Nucleus accumbens (tissue), 56 donors: ENCODE measurements at places on chromosomes 6 and 20.
A peak's percentile ranks its signal among the peaks of the same experiment; 100 is the strongest.

- DNase-seq, result no peak
Observed at GRCh38 chr6:112939563-112939962, 592.4 kb downstream of the RFPL4B start.

DNA sequence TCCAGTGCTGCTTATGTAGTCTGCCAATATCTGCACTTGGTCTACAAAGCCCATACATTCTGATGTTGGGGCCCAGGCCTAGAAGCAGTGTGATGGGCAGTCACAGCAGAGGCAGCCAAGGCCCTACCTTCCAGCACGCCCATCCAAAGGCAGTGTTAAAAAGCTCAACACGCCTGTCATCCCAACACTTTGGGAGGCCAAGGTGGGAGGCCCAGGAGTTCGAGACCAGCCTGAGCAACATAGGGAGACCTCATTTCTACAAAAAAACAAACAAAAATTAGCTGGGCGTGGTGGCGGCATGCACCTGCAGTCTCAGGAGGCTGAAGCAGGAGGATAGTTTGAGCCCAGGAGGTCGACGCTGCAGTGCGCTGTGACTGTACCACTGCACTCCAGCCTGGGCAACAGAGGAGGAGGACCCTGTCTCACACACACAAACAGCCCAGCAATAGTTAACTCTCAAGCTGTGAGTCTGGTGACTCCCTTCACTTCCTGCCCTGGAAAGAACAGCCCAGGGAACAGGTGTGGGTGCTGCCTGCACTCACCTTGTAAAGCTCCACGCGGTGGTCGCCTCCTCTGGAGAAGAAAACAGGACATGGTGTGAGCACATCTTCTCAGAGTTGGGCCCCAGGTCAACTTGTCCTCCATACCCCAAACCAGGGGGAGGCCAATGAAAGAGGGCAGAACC lies 68.8 kb downstream of the PYGB start:
- no peak for DNase-seq

- DNase-seq, result no peak
Observed at GRCh38 chr6:155709262-155709661, 253.6 kb upstream of the NOX3 start.

DNA sequence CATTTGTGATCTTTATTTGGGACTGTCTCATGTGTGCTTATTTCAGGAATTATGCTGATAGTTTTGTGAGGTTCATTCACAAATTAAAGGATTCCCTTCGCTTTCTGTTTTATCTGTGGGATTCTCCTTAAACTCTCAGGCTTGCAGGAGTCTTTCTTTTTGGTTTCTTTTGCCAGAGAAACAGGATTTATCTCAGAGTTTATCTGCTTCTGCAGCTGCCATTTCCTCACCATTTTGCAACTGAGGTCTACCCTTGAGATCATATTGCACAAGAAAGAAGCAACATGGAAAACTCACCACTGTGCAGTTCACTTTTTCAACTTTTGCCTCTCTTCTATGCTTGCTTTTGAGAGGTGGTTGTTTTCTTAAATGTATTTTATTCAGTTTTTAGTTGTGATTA lies 201.0 kb downstream of the PRL start:
- DNase-seq, result no peak

- no peak for DNase-seq
Observed at GRCh38 chr6:56579155-56579851, 63.4 kb downstream of the DST start.

- no peak for DNase-seq
Observed at GRCh38 chr6:149859938-149860337, 4.2 kb downstream of the LRP11 start.

- no peak for DNase-seq
Observed at GRCh38 chr6:140041571-140042332, 667.3 kb upstream of the CITED2 start.

DNA sequence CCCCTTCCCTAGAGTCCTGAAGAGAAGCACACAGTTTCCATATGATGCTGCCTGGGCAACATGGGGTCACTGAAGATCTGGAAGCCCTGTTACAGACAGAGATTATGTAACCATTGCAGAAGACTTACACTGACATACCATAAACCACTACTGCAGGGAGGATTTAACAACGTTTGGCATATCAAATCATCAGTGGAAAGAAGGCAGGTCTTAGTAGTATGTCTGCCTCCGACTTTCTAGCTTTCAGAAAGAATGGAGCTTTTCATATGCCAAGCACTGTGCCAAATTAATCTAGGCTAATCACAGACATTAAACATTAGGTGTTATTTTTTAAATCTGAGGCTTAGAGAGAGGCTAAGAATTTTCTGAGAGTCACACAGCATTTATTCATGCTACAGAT lies 144.3 kb downstream of the ADGRB3 start:
- DNase-seq, result no peak

- DNase-seq, result no peak
Observed at GRCh38 chr6:25504661-25505060, 147.4 kb upstream of the SCGN start.

DNA sequence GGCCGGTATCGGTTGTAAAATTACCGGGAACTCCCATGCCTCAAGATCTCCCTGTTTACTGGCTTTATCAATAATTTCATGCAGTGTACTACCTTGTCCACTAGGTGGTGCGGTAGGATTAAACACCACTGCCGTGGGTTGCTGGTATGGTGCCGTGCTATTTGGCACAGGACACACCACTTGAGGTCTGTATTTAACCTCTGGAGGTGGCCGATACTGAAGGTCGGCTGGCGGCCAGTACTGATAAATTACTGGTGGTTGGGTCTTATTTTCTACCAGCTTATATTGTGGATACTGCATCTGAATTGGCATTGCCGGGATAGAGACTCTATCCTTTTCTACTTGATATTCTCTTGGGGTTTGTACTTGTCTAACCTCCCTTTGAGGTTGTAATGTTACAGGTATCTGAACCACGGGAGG lies 14.3 kb upstream of the PTCRA start:
- peak; percentile 47 for DNase-seq

GRCh38 chr20:21156266-21156665 lies 30.4 kb downstream of the KIZ start:
- no peak for DNase-seq

DNA sequence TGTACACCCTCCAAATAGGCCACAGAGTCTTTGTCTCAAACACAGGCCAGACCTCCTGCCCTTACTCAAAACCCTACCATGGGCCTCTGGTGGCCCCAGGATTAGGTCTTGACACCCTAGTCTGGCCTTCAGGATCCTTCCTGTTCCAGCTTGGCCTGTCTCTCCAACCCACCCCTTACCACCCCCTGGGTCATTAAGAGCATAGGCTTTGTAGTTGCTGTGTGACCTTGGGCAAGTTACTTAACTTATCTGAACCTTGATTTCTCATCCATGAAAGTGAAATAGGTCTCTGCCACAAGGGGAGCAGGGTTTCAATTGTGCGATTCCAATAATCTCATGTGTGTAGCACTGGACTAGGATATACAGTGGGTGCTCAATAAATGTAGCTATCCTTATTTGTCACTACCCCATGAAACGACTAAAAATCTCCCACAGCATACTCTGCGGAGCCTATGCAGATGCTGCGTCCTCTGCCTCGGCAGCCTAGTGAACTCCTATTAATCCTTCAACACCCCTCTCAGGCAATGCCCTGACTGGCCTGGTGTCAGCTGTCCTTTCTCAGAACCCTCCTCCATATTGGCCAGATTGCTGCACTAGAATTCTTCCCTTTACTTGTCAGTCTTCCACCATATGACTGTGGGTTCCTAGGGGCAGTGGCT lies 39.7 kb upstream of the NOL4L start:
- DNase-seq, result no peak

DNA sequence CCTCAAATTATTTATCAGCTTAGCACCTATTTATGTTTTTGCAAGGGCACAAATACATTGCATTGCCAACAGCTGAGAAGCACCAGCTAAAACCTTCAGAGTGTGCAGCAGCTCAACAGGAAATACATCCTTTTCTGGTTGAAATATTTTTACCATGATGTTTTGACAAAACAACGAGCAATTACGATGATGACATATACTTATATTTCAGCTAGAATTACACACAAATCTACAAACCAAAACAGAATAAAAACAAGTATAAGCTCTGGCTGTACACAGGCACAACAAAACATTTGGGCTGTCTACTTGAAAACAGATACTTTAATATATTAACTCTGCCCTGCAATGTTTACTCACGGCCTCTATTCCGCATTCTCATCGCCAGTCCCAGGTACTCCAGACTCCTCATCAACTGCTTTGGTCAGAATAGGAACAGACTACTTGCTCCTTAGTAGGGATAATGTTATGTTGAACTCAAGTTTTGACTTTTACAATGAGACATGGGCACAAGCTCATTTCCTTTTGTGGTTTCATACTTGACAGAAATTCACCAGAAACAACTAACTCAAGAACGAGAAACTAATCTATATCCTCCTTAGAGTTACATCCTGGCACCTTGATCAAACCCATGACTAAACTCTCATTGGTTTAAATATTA lies 377.6 kb downstream of the ESR1 start:
- DNase-seq, result no peak

GRCh38 chr20:63011798-63012197 lies 5.0 kb upstream of the BHLHE23 start:
- DNase-seq, result no peak

DNA sequence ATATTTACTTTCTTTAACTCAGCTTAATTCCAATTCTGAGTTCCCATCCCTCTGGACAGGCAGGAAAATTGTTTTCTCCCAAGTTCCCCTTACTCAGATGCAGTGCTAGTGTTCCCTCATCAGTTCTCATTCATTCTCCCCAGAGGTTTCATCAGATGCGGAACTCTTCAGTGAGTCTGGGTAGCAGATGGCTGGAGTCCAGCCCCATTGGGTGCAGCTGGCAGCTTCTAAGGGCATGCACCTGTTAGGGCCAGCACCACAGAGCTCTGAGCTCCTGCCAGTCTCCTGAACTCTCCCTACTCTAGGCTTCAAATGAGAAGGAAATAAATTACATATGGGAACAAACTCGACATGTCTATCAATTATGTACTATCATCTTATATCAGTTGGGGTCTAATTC lies 76.6 kb downstream of the SOD2 start:
- no peak for DNase-seq

DNA sequence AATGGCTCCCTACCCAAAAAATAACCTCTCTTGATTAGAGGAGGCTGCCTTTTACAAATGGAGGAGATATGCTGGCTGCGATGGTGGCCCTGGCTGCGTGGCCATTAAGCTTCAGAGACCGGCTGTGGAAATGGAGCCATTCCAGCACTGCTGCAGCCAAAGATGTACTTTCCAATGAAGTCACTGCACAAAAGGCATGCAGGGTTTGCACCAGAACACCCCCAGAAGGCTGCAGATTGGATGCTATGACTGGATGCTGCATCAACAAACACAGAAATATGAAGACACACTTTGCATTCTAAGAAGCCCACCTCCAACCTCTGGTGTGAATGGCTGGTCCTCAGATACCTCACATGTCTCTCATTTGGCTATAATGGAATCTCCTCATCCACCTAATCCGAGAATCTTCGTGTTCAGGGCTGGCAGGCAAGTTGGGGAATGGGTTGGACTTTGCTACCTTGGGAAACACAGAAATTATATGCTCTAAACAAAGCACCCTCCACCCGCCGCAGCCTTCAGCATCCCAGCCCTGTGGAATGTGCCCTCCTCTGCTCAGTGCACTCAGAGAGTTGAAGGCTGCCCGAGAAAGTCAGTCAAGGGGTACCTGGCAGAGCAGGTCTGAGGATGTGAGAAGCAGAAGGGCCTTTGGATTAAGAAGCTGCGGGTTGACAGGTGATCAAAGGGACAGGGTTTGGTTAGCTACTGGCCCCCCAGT lies 35.3 kb downstream of the APCDD1L start:
- DNase-seq, result no peak

- DNase-seq, result no peak
Observed at GRCh38 chr6:166851911-166852310, 104.4 kb downstream of the RNASET2 start.

- DNase-seq, result no peak
Observed at GRCh38 chr6:79072640-79073181, 5.3 kb downstream of the PHIP start.

DNA sequence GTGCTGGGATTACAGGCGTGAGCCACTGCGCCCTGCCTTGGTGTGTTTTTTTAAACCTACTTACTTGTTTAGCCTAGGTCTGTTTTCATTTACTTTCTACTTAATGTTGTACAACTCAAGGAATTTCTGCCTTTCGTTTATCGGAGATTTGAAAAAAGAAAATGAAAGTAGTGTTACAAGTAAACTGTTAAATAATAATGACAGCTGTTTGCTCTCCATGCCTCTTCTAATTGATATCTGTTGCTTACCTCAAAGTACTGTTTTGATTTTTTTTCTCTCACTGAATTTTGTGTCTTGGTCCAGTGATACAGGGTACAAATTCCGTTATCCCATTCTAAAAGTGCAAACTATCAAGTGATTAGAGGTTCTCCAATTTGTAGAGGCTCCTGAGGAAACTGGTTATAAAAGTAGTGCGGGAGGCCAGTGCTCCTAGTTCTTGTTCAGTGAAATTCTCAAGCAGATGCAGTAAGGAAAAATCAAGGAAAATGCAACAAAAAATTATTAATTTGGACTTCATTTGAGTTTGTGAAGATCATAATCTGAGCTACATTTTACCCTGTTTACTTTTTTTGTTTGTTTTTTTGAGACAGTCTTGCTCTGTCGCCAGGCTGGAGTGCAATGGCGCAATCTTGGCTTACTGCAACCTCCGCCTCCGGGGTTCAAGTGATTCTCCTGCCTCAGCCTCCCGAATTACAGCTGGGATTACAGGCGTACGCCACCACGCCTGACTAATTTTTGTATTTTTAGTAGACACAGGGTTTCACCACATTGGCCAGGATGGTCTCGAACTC lies 2.2 kb downstream of the UBR2 start:
- no peak for DNase-seq

- no peak for DNase-seq
Observed at GRCh38 chr20:5095931-5096330, 23.8 kb downstream of the PCNA start.

DNA sequence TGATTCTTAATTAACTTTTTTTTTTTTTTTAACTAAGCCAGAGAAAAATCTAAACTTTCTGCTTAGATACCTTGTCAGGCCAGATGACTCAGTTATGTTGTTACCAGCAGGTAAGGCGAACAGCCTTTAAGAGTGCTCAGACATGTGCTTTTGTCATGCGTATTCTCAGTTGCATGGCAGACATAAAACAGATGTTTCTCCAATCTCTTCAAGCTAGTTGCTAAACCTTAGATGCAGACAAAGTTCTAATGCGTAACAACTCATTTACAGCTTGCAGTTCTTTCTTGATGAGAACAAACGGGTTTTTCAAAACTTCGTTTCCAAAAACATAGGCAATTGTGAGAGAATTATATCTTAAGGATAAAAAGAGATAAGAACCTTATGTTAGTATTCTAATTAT lies 49.6 kb upstream of the GFRAL start:
- DNase-seq, result no peak

- no peak for DNase-seq
Observed at GRCh38 chr6:43737272-43738081, 32.5 kb upstream of the VEGFA start.

DNA sequence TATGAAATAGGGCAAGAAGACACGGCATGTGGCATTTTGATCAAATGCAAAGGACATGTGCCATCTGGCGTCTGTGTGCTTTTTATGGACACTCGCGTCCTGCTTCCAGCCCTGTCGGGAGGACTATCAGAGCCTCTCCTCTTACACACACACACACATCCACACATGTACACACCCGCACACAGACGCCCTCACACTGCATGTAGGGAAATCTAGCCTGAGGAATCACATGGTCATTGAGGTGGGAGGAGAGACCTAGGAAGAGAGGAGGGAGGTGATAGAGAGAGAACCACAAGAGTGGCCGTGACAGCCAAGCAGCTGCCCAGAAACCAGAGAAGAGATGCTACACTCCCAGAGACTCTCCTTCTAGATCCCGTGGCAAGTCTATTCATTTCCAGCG lies 105.9 kb upstream of the CDYL start:
- DNase-seq, result no peak
